Activated CD4-positive, alpha-beta T cell treated with anti-CD3 and anti-CD28 coated beads, Interleukin-2, Interleukin-4, amounts not matched to agents 100 ng/mL and 50 ng/mL, durations not matched to agents 16 hours and 8 hours (primary cell): ENCODE measurements at places on chromosomes 2 and 18.

GRCh38 chr2:113217455-113218282 lies 43.9 kb downstream of the PSD4 start:
- DNase-seq = no peak

DNA sequence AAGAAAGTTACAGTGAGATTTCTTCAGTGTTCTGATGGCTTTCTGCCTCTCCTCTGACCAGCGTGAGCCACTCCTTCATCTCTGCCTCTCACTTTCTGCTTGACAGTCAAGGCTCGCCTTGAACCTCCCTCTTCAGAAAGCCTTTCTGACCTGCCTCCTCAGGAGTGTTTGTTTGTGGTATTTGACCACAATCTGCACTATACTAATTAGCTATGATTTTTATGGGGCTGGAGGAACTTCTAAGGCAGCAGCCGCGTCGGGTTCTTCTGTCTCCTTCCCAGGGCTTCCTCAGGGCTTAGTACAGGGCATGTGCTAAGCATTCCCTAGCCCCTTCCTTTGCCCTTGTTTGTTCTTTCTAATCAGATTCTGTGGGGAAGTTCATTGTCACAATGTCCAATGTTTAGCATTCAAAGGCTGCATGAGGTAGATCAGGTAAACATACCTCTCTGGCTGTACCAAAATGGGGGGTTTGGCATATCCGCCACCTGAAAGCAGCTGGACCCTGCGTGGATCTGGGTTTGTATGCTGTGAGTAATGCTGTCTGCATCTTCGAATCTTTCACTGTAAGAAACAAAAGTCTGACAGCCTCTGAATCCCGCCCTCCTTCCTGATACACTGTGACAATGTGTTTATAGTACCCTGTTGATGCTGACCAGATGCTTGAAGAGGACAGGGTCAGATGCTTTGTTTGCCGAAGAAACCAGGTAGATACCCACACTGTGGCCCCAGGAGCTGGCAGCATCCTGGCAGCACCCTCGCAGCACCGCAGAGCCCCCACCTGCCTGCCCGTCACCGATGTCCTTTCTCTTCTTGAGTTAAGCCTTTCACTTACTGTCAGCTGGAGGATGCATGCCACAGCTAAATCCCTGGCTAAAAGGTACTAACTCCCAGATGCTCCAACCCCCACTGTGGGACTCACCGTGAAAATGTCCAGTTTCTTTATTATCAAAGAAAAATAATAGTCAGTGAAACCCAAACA lies 260.8 kb upstream of the HDAC4 start:
- no peak for DNase-seq

DNA sequence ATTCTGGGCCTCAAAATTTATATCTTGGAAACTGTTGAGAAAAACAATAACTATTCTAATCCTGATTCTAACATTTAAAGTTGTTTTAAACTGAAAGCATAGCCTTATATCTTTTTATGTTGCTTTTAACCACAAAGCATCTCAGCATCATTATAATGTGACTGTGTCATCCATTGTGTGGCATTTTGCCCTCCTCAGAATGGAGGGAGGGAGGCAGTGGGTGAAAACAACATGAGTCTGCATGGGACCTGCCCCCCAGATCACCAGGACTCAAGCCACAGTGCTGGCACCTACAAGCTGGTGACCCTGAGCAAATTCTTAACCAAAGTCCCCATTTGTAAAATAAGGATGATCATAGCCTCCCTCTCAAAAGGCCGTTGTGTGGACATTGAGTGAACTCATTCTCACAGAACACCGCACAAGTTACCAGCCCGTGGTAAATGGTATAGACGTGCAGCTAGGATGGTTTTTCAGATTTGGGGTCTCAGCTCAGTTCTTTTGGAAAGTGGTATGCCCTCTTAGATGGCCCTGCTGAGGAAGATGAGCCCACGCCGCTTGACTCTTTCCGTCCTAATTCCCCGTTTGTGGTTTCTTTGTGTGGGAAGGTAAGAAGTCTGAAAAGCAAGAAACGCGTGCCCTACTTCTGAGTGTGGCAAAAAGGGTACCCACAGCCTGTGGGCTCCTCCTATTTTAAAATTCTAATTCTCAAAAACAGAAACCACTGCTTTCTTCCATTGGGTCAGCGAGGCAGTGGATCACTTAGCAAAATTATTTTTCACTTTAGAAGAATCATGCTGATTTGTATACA lies 305.0 kb upstream of the ID2 start:
- DNase-seq = peak; percentile 15

DNA sequence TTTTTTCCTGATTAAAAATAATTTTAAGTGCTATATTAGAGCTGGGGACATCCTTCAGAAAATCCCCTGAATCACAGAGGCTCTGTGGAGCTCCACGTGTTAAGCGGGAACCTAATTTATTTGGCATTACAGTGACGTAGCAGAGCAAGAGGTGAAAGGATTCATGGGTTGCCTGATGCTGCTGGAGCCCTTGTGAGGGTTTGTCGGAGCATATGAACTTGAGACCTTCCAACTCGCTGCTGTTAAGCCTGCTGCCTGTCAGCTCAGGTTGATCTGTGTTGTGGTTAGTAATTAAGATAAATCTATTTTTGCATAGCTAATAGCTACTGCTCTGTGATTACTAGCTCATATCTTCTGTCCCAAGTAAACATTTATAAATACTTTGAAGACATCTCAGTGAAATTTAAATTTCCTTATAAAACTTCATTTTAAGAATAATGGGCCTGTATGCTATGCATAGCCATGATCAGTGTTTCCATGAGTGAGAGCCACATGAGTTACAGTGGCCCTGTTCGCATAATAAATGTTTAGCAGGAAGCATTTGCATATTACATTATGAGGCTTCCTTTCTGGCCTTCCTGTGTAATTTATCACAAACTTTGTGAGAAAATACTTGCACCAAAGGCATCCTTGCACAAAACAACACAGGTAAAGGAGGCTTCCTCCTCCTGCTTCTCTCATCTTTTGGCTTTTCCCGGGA lies 438.9 kb downstream of the PTPRM start:
- no peak for DNase-seq

GRCh38 chr2:46977280-46977665 lies 61.7 kb upstream of the MCFD2 start:
- no peak for DNase-seq

GRCh38 chr18:48781988-48782363 lies 168.8 kb downstream of the SMAD7 start:
- DNase-seq = no peak

DNA sequence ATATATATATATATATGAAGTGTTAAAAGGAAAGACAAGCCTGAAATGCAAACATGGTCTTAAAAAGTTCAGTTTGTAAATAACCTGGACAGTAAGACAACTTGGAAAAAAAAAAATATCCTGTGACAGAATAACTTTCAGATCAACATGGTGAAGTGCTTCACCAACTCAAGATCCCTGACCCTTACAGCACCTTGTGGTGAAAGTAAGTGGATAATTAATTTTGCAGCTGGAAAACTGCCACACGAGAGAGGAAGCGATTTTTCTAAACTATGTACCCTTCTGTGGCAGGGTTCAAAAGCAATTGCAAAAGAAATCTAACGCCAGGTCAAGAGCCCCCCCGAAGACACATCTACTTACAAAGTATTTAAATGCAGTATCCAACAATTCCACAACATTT lies 95.8 kb downstream of the PAX3 start:
- no peak for DNase-seq

- DNase-seq = no peak
These were observed 54.4 kb downstream of the RPL37A start for GRCh38 chr2:216553093-216553478.

- DNase-seq = no peak
These were observed 75.3 kb downstream of the MAP3K20 start for GRCh38 chr2:173150963-173151362.

- DNase-seq = no peak
These were observed 133.6 kb upstream of the APCDD1 start for GRCh38 chr18:10320791-10321190.

GRCh38 chr2:59167514-59167913 lies 926.4 kb upstream of the FANCL start:
- no peak for DNase-seq
